ENCODE measurements at places on chromosomes 13 and 19. TPM values are rescaled to one million over a fixed set of nuclear protein-coding genes. Genes with fewer than 3 reads are reported as not detected.

DNA sequence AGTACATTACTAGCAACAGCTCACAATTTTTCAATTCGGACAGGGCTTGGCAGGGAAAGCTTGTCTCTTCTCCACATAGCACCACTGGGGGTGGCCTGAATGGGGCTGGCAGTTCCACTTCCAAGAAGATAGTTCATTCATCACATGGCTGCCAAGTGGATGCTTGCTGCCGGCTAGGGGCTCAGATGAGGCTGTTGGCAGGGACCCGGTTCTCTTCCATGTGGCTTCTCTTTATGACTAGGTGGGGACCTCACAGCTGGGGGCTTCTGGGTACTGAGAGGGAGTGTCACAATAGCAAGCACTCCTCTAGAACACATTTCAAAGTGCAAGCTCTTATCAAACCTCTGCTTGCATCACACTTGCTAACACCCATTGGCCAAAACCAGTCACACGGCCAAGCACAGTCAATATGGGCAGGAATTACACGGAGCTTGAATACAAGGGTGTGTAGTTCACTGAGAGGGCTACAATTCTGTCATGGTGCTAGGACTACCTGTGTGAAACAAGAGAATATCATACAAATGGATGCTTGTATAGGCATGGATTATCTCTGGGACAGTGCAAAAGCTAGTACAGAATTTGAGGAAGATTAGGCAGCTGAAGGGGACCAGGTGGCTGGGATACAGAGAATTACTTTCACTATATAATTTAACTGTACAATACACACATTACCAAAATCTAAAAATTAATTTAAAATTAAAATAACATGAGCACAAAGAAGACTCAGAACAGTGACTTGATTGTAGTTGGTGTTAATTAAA is 32.3 kb downstream of the ATP7B start:
- DNase-seq: peak; percentile 40

- no peak for DNase-seq
Measured at GRCh38 chr13:40399756-40400155, 266.7 kb downstream of the FOXO1 start.

GRCh38 chr19:44955505-44956439 is 592 bp downstream of the CLPTM1 start:
- DNase-seq: no peak

DNA sequence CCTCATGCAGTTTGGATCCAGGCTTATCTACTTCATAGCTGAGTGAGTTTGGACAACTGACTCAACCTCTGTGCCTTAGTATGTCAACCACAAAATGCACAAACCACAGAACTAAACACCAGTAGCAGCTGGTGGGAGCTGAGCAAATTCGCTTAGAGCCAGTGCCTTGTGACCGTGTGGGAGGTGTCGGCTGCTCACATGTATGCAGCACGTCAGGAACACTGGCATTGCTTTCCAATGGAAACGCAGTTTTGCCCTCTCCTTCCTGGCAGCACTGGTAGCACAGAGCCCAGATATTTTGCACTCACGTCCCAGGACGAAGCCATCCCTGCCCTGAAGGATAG is 8.3 kb upstream of the NTN5 start:
- no peak for DNase-seq

- DNase-seq: no peak
Measured at GRCh38 chr19:844546-844971, 3.8 kb downstream of the PRTN3 start.

DNA sequence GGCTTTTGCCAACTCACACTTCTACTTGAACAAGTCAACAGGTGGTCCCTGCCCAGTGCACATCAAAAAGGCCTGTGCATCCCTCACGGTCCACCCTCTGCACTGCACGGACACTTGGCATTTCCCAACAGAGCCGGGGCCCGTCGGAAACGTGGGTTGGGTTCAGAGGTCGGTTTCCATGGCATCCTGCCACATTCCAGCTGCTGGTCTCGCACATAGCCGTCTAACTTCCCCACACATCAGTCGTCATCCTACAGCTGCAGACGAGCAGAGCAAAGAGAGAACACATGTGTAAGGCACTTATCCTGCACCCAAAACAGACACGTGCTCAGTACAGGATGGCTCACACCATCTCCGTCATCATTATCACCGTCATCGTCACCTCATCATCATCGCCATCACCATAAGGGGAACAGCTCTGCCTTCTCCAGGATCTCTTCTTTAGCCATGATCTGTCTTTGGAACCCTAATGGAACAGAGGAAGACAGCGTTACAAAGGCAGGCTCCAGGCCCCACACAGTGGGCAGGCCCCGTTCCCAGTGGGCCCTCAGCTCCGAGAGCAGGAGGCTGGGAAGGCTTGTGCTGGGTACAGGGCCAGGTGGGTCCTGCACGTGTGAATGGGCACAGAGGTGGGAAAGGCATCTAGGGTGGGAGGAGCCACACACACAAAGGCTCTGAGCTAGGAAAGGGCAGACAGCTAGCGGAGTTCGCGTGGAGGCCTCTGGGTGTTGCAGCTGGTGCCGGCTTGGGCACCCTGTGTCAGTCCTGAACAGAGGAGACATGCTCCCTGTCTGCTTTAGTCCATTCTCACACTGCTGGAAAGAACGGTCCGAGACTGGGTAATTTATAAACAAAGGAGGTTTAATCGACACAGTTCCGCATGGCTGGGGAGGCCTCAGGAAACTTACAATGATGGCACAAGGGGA is 170.8 kb upstream of the SOX1 start:
- DNase-seq: no peak

DNA sequence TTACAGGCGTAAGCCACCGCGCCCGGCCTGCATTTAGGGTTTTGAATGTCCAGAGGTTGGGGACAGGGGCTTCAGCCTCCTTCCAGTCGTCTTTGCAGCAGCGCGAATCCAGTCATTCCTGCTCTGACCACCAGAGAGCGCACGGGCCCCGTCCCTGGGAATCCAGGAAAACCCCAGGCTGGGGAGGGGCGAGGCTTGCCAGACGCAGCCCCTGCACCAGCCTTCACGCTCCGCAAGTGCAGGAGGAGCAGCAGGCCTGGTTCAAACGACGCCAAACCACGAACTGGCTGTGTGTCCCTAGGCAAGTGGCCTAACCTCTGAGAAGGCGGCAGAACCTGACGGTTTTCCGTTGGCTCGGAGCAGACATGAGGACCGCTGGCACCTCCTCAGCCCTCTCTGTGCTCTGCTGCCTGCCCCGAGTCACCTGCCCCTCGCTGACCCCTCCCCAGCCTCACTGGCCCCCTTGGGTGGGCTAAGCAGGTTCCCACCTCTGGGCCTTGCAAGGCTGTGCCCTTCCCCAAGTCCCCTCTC is 2.0 kb upstream of the RNF126 start:
- peak; percentile 84 for DNase-seq

DNA sequence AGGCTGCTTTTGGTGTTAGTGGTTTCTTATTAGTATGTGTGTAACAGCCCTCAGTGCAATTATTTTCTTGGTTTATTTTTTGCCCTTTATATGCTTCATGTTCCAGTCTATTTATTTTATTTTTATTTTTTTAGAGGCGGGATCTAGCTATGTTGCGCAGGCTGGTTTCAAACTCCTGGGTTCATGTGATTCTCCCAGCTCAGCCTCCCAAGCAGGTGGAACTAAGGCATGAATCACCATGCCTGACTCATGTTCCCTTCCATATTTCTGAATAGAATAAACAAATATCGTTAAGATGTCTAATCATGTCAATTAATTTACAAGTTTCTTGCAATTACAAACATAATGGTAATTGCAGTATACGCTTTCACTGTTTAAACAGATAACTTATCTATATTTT is 11.7 kb downstream of the SKA3 start:
- DNase-seq: no peak

- no peak for DNase-seq
Measured at GRCh38 chr19:35852029-35852780, at the start of gene NPHS1. Gene NPHS1 (minus strand): TSS chr19:35852504. CDS start chr19:35851837, 667 bp downstream.

GRCh38 chr13:93216122-93216521 is 10.5 kb upstream of the GPC6 start:
- no peak for DNase-seq

DNA sequence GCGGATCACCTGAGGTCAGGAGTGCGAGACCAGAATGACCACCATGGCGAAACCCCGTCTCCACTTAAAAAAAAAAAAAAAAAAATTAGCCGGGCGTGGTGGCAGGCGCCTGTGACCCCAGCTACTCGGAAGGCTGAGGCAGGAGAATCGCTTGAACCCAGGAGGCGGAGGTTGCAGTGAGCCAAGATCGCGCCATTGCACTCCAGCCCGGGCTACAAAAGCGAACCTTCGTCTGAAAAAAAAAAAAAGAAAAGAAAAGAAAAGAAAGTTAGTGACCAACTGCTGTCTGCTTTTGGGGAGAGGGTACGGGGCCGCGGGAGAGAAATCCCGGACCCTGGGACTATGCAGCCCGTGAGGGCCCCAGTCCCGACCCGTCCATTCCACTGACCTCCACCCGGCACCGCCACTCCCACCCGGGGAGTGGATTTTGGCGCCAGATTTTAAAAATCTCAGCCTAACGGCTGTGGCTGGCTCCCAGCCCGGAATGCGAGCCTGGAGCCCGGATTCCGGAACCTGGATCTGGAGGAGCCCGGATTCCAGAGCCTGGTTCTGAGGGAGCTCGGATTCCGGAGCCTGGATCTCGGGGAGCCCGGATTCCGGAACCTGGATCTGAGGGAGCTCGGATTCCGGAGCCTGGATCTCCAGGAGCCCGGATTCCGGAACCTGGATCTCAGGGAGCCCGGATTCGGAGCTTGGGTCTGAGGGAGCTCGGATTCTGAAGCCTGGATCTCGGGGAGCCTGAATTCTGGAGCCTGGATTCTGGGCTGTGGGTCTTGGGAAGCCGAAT is 6.1 kb upstream of the LMNB2 start:
- peak; percentile 82 for DNase-seq

DNA sequence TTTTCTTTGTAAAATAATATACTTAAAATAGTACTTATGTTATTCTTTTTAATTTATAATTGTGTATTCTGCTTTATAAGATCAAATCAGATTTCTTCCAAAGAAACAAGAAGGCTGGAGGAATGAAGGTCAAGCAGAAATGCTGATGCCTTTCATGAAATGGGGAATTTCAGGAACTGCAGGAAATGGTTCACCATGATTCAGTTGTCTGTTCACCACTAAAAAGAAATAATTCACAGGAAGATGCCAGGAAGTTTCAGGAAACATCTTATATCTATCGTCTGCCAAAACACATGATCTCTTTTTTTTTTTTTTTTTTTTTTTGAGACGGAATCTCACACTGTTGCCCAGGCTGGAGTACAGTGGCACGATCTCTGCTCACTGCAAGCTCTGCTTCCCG is 15.7 kb upstream of the SCEL start:
- no peak for DNase-seq

DNA sequence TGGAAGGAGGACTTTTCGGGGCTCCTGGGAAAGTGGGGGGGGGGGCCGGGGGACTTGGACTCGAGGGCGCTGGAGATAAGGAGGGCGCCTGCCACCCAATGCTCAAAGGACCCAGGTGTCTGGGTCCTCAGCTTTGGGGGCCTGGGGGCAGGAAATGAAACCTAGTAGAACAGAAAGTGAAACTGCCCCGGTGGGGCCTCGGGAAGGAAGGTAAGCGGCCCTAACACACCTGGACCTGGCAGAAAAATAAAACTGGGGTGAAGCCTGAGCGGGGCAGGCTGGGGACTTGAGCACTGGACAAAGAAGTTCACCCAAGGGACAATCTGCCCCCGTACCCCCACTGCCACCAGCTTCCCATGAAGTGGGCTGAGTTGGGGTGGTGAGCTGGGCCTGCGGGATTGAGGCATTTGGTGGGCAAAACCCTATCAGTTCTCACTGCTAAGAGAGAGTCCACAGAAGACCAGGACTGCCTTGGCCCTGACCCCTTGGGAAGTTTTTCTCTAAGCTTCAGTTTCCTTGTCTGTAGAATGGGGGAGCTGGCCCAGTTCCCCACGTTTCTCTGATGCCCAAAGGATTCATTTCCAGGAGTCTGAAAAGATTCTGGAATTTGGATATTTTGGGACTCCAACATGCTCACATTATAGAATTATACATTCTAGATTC is 2.3 kb downstream of the PRKD2 start:
- no peak for DNase-seq

DNA sequence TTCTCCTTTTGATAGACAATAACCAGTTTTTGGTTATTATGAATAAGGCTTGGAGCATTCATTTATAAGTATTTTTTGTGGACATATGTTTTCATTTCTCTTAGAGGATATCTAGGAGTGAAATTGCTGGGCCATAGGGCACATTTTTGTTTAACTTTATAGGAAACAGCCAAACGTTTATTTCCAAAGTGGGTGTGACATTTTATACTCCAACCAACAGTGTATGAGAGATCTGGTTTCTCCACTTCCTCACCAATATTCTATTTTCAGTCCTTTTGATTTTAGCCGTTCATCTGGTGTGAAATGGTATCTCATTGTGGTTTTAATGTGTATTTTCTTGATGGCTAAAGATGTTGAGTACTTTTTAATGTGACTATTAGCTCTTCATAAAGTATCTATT is 21.9 kb downstream of the TDRD3 start:
- DNase-seq: no peak

GRCh38 chr13:26785838-26786630 is 25.4 kb upstream of the GPR12 start:
- peak; percentile 37 for DNase-seq

DNA sequence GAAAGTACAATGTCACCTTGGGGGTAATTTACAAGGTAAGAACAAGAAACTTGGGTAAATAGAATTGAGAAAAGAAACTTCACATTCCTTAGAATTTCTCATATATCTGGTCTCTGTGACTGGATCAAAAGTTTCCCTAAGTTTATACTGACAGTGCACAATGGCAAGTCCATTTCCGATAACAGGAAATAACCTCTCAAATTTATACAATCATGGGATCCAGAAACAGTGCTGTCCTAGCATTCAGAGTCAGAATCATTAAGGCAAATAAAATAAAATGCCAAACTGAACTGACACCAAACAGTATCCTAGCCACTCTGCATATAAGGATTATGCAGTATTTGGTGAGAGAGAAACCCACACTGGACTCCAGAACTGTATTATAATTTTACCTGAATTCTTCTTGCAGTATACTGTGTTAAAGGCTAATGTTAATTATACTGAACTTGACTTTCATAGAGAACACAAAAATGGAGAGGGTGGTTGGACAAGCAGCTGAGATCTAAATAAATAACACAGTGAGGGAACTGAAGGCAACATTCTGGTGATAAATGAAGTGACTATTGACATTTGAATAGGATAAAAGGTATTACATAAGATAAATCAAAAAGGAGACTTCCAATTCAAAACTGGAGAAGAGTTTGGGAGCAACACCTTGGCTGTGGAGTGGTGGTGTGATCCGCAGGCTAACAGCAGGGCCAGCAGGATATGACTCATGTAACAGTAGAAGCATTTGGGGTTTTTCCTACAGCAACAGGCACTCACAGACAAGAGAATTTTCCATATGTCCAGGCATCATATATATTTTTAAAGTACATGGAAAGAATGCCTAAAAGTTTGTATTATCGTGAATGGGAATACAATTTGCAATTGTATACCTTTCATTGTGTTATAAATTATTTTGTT is 932.5 kb upstream of the MIR17HG start:
- DNase-seq: no peak

ZNF439 gene
- 15.5 TPM for total RNA-seq

LAIR1 gene
- 1.9 TPM for total RNA-seq

Measured in transverse colon (tissue), 4 donors.